Hematopoietic multipotent progenitor cell treated with erythropoietin and hydrocortisone succinate and interleukin-3 and kit ligand, for 15 days (in vitro differentiated cells): ENCODE measurements at places on chromosomes 1 and 21.

GRCh38 chr21:41680444-41681347, 86.2 kb downstream of the RIPK4 start:
- DNase-seq, result no peak

DNA sequence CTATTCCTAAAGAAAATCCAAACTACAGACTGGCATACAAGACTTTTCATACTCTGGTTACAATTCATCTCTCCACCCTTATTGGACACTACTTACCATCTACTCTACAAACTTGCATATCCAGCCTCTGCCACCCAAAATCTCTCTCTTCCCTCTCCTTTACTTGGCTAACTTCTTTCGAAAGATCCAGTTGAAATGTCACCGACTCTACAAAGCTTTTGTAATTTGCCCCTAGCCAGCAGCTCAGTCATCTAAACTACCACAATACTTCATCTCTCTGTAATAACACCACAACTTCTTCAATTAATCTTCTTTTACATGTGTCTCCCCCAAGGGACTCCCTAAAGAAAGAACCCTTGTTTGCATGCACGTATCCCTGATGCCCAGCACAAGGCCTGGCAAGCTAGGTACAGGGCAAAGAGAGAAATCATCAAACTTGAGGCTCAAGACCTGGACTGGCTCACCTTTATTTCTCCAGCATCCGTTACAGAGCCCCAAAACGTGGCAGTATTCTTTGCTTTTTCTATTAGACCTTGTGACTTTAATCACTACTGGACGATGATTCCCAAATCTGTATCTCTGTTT, 2.7 kb downstream of the ZBTB21 start:
- DNase-seq, result no peak

DNA sequence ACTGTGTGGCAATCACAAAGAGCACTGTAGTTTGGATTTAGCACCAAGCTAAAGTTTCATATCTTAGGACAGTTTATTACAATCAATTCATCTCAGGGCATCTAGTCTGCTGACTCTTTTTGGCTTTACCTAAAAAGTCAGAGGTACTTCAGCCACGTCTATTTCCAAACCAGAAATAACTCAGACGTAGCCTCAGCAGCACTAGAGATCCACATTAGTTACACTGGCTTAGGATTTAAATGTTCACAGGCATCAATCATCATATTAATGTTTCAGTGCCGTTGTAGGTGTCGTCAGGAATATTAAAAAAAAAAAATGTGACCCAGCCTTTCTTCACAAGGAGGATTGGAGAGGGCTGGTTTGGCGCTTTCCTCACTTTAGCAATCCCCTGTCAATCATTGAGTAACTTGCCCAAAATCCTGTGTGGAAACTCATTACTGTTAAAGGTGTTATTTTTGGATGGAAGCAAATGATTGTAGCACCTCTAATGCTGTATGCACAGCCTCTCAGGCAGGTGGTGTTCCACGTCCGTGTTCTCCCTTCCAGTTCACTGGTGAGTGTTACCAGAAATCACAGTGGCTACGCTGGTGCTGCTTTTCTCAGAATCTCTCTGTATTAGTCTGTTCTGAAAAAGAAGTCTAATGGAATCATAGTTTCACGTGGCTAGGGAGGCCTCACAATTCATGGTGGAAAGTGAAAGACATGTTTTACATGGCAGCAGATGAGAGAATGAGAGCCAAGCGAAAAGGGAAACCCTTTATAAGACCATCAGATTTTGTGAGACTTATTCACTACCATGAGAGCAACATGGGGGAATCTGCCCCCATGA, 45.4 kb downstream of the NEK7 start:
- no peak for DNase-seq

- no peak for DNase-seq
Measured at GRCh38 chr1:167791281-167792187, 69.8 kb downstream of the MPZL1 start.

- no peak for DNase-seq
Measured at GRCh38 chr1:118767971-118768370, 220.2 kb downstream of the TBX15 start.

GRCh38 chr1:209463441-209463840, 120.1 kb upstream of the CAMK1G start:
- DNase-seq, result no peak

DNA sequence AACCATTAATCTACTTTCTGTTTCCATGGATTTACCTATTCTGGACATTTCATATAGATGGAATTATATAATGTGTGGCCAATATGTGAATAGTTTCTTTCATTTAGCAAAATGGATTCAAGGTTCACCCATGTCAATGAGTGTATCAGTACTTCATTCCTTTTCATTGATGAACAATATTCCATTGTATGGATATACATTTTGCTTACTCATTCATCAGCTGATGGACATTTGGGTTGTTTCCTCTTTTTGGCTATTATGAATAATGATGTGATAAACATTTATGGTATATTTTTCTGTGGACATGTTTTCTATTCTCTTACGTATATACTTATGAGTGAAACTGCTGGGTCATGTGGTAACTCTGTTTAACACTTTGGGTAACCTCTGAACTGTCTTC, 97.8 kb downstream of the SCMH1 start:
- no peak for DNase-seq

- DNase-seq, result no peak
Measured at GRCh38 chr1:55534565-55535121, 319.5 kb upstream of the USP24 start.

DNA sequence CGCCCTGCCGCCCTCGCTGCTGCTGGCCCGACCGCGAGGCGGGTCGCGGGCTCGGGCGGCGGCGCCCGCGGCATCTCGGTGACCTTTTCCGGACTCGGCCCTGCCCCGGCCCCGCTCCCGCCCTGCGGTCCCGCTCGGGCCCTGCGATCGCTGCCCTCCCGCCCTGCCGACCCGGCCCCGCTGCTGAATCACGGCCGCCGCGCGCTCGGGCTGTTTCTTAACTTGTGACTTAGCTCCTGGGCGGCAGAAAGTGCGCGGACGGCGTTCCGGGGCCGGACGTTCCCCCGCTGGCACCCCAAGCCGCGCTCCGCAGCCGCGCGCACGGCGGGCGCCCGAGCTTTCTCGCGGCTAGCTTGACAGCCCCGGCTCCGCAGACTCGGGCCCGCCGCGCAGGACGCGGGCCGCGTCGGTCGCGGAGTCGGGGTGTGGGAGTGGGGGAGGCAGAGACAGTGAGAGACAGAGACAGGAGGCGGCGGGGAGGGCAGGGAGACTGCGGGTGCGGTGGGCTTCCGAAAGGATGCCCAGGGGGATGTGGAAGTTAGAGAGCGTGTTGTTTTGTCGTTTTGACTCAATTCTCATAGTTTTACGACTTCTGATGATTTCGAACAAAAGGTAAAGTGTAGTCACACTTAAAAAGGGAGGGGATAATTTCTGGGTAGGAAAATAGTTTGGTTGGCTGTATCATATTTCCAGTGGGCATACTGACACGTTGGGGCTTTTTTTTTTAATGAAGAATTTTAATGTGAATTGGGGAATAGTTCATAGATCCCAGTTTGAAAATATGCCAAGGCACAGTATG, 49.8 kb downstream of the PRDM2 start:
- DNase-seq, result peak; percentile 58

DNA sequence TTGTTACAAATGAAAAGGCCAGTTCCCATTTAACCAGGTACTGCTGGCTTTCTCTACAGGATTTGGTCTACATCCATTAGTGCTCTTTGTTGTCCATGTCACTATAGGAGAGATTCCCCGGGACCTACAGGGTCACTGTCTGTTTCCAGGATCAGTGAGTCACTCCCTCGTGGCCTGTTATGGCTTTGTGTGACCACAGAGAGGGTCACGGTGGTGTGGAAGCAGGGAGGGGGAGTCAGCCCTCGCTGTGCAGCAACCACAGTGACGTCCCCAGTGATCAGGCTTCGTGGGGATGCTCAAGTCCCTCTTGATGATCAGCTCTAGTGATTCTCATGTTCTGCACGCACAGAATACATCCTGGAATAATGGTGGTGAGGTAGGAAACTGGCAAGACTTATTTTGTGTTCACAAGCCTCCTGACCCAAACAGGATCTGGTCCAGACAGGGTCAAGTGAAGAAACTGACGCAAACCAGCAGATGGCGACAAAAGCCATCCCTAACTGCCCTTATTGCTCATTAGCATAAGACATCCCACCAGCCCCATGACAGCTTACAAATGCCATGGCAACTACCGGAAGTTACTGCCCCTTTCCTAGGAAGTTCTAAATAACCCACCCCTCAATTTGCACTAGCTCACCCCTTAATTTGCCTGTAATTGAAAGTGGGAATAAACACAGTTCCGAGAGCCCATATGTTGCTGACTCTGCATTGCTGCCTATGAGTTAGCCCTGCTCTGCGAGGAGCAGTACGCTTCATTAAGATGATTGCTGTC, 98.5 kb downstream of the DISC1 start:
- DNase-seq, result peak; percentile 34

DNA sequence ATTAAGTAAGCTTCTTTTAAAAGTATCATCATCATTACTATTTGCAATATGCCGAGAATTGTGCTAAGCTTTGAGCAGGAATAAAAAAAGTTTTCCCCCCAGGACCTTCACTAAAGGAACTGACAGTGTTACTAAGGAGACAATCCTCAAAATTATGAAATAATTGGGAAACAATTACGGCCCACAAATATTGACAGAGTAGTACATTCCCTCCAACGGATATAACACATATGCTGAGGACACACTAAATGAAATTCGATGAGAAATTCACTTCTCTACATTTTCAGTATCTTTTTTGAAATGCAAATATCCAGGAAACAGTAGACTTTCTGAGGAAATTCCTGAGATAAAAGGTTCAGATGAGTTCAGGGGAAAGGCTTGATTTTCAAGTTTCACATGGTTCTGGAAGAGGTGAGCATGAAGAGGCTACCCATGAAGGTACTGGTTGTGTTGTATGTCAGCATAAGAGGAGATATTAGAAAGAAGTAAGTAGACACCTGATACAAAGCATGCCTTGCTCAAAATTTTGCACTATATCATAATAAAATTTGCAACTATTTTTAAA, 171.2 kb upstream of the NR5A2 start:
- no peak for DNase-seq

DNA sequence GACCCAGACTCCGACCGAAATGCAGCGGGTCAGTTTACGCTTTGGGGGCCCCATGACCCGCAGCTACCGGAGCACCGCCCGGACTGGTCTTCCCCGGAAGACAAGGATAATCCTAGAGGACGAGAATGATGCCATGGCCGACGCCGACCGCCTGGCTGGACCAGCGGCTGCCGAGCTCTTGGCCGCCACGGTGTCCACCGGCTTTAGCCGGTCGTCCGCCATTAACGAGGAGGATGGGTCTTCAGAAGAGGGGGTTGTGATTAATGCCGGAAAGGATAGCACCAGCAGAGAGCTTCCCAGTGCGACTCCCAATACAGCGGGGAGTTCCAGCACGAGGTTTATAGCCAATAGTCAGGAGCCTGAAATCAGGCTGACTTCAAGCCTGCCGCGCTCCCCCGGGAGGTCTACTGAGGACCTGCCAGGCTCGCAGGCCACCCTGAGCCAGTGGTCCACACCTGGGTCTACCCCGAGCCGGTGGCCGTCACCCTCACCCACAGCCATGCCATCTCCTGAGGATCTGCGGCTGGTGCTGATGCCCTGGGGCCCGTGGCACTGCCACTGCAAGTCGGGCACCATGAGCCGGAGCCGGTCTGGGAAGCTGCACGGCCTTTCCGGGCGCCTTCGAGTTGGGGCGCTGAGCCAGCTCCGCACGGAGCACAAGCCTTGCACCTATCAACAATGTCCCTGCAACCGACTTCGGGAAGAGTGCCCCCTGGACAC, 534 bp downstream of the C1orf56 start:
- DNase-seq, result peak; percentile 55

DNA sequence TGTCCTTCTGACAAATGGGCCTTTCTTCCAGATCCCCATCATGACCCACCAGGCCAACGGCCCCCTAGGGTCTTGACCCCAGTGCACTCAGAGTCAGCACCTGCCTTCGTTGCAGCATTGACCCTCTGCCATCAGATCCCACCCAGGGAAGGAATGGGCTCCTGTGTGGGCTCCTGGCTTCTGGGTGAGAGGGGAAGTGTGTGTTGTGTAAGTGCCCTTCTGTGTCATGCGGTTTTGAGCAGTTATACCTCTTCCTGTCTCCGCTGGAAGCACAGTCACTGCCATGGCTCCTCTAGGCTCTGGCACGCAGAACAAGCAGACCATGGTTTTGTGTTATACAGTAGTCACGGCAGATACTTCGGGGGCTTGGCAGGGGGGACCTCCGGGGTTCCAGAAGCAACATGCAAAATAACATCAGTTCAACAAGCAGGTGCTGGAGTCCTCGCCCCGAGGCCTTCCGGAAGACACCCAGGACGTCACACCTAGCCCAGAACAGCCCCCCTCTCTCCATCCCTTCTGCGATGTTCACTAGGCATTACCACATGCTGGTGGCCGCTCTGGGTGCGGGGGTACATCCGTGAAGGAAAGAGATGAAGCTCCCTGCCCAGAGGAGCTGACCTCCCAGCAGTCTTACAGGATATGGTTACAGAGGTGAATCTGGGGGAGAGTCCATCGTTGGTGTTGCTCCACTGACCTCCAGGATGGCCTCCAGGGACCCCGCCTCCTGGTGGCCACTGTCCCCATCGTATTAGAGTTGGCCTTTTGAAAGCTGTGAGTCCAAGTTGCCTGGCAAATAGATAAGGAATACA, 17.4 kb upstream of the KCNAB2 start:
- DNase-seq, result no peak

- DNase-seq, result no peak
Measured at GRCh38 chr1:23897083-23897482, 16.1 kb downstream of the CNR2 start.

DNA sequence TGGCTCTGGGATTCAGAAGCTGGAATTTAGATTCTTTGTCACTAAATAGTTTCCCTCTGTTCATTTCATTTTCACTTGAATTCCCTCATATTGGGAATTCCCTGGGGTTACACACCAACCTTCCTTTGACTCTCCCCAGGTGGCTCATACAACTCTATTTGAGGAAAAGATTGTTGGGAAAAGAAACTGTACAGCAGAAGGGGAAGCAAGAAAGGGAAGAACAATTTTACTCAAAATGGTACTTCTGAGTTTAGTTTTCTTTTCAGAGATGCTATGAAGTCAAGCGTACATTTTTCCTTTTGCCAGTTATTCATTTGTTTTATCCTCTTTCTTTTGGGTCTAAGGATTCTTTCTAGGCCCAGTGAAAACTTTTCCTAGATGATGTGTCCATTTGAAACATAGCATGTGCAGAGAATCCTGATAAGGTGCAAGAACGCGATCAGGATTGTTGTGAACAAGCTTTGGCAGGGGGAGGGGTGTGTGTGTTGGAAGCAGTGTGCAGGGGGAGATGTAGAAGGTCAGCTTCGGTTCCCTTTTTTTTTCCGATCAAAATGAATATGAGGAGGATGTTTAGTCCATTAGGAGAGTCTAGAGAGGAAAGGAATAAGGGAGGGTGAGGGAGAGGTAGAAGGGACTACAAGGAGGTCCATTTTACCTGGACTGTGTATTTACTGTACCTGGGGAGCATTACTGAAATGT, 26.8 kb upstream of the CD1D start:
- DNase-seq, result no peak

- no peak for DNase-seq
Measured at GRCh38 chr1:160560806-160561205, 18.5 kb downstream of the CD84 start.

- DNase-seq, result no peak
Measured at GRCh38 chr1:169070958-169071357, 35.5 kb upstream of the ATP1B1 start.

GRCh38 chr1:91569411-91570119, 68.9 kb downstream of the CDC7 start:
- DNase-seq, result no peak
